ENCODE measurements at places on chromosomes 2 and 18. TPM values are rescaled to one million over a fixed set of nuclear protein-coding genes. Genes with fewer than 3 reads are reported as not detected.

EML6 gene
- 0.49 TPM for total RNA-seq

DNAJC5G gene
- total RNA-seq, result not detected

ERMN gene
- total RNA-seq, result 0.18 TPM

FOXI3 gene
- total RNA-seq, result not detected

DOCK10 gene
- total RNA-seq, result 66.2 TPM

NT5DC4 gene
- total RNA-seq, result not detected

STARD6 gene
- not detected for total RNA-seq

APLF gene
- total RNA-seq, result 6.8 TPM

FASTKD1 gene
- total RNA-seq, result 17.6 TPM

PFN4 gene
- 1.7 TPM for total RNA-seq

CCDC85A gene
- 0.45 TPM for total RNA-seq

TRIM43 gene
- not detected for total RNA-seq

SCN7A gene
- total RNA-seq, result under 0.01 TPM

SERPINB11 gene
- not detected for total RNA-seq

AKAIN1 gene
- total RNA-seq, result not detected

CXCR4 gene
- total RNA-seq, result 0.27 TPM

IL18R1 gene
- 6.8 TPM for total RNA-seq

CRIM1 gene
- total RNA-seq, result 108 TPM

RGPD4 gene
- total RNA-seq, result 0.16 TPM

REG3A gene
- total RNA-seq, result not detected

TNS1 gene
- 54.5 TPM for total RNA-seq

TCF7L1 gene
- total RNA-seq, result 3.5 TPM

CCDC148 gene
- total RNA-seq, result 9.1 TPM
